ENCODE measurements at places on chromosomes 11 and 22.

GRCh38 chr11:78386215-78386941, 31.2 kb downstream of the GAB2 start:
- DNase-seq: no peak

DNA sequence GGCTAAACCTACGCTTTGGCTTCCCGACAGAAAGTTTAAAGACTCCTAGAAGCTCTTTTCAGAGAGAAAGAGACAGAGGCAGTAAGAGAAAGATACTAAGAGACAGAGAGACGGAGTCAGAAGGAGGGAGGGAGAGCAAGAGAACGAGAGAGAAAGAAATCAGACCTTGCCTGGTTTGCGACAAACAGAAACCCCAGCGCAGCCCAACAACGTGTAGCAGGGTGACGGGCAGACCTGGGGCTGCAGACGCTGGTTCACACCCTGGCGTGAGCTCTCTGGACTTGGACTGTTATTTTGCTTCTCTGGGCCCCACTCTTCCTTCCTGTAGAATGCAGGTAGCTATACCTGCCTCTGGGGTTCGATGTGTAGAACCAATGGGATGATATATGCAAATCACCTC, 244.4 kb upstream of the SYN3 start:
- no peak for DNase-seq

- no peak for DNase-seq
Measured at GRCh38 chr22:45164270-45165088, 754 bp downstream of the NUP50 start.

GRCh38 chr22:44491269-44492035, 6.6 kb downstream of the RTL6 start:
- DNase-seq: no peak

- DNase-seq: peak; percentile 59
Measured at GRCh38 chr11:61899146-61899841, 7.9 kb upstream of the FADS3 start.

DNA sequence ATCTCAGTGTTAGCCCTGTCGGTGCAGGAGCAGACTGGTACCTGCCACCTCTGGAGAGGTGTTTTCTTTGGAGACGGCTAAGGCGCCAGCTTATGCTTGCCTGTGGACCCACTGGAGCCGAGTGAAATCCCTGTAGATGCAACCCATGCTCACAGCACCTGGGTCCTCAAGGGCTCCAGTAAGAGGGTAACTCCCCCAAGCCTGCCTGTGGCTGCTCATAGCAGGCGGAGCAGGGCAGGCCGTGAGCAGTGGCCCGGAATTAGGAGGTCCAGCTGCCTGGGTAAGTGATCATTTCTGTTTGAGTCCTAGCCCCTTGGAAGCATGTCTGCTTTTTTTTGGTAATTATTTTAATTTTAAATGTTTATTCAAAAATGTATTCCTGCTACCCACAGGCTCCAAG, 43.8 kb downstream of the NAT10 start:
- no peak for DNase-seq

- DNase-seq: peak; percentile 69
Measured at GRCh38 chr22:18024276-18024939, at the start of gene MICAL3. Gene MICAL3, minus strand, starts transcription at chr22:18024561. Its CDS starts 117,749 bp downstream, at chr22:17906812.

DNA sequence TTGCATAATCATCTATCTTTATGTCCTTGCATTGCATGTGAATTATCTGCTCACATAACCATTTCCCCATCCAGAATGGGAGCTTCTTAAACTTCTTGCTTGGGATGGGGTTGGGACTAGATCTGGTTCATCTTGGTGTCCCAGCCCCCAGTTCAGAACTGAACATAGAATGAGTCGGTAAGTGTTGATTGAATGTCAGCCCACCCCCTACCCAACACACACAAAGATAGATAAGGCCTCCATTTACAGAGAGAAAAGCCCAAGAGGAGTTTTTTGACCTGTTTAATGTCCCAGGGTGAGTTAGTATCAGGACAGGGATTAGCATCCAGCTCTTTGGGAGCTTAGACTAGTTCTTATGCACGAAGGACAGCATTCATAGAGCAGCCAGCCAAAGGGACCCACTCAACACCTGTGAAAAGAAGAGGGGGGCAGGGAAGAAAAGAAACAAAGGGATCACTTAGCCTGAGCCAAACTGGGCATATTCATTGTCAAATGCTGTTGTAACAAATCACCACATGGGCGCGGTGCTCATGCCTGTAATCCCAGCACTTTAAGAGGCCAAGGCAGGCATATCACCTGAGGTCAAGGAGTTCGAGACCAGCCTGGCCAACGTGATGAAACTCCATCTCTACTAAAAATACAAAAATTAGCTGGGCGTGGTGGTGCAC, 57.4 kb downstream of the CHRDL2 start:
- DNase-seq: no peak

- DNase-seq: no peak
Measured at GRCh38 chr22:37782340-37783168, 25.2 kb upstream of the GCAT start.

DNA sequence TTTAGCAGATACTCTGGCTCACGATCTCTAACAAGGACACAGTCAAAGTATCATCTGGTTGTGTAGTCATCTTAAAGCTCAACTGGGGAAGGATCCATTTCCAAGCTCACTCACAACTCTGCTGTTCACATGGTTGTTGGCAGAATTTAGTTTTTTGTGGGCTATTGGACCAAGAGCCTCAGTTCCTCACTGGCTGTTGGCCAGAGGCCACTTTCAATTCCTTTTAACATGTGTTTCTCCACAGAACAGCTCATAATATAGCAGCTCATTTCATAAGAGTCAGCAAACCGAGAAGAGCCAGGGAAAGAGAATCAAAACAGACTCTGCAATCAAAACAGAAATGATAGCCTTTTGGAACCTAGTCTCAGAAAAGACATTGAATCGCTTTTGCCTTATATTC, 22.6 kb downstream of the IZUMO1R start:
- no peak for DNase-seq

DNA sequence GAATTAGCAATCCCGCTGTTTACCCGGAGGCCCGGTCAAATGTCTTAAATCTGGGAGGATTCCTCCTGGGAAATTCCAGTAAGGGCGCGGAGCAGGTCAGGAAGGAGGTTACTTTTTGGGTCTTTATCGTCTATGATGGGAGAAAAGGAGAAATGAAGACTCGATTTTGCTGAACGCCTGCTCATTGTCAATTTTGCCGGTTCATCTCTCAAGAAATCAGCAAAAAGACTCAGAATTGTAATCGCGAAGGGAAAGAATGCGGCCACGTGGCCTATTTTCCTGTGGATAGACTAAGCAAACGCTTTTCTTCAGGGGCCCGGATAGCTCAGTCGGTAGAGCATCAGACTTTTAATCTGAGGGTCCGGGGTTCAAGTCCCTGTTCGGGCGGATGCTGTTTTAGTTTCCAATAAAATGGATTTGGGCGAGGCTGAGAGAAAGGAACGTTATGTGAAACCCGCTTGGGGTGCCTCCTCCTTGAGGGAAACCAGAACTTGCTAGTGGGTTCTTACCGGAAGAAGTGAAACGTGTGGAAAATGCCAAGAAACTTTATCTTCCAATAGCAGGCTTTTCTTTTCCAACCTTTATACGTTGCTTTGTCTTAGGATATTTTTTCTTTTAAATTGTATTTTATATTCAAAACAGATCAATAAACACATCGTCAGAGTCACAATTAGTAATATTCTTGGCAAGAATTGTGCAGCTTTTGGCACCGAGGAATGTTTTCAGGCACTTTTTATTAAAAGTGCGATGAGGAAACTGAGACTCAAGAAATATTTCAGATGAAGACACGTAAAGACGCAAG, 45.0 kb downstream of the OR4D9 start:
- peak; percentile 90 for DNase-seq

- no peak for DNase-seq
Measured at GRCh38 chr11:112983887-112984286, 22.7 kb downstream of the NCAM1 start.

DNA sequence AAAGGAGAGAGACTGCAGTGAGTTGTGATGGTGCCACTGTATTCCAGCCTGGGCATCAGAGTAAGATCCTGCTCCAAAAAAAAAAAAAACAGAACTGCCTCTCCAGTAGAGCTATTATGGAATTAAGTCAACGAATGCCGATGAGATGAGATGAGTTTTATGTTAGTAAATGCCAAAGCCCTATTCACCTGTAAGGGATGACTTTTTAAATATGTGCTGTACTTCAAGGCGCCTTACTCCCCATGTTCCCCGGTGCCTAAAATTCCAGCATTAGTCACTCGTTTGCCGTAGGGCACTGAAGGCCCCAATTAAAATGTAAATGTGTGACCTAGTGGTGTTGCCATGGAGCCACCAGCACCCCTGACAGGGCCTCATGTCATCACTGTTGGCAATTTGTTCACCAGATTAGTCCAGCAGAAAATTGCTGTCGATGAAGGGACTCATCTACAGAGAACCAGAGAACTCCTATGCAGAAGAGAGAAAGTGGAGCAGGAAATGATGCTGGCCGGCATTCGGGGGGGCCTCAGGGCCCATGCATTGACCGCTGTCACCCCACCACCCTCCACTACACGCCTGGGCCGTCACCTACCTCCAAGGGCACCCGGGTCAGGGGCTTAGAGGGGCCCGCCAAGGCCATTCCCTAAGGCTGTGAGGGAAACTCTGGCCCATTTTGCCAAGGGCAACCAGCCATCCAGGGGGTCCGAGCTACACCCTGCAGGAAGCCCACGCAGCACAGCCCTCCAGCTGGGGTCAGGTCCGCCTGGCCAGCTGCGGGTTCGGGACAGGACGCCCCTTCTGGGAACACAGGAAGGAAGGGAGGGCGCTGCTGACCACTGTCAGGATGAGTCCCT, 17.8 kb downstream of the LIF start:
- DNase-seq: peak; percentile 62

DNA sequence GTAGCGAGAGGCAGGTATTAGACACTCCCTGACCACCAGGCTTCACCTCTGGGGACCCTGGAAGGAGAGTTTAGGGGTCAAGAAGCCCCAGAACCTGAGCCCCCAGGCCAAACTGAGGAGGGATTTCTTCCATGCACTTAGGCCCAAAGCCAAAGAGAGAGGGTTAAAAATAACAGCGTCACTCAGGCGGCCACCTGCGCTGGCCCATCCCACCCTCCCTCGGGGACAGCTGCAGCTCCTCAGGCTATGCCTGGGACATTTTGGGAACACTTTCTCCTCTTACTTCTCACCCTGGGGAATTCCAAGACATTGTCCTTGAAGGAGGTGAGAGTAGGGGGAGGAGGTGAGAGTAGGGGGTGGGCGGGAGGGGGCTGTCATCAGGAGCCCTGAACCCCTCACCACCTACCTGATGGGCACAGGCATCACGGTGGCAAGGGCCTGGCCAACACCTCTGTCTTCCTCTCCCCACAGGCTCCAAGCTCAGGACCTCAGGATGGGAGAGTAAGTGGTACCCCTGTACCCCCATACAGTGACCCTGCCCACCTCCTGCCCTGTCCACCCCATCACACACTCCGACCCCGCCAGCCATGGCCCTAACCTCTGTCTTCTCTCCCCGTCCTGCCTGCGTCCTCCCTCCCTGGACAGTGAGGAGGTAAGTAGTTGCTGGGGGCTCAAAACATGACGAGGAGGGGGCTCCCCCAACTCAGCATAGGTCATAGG, 583 bp downstream of the TNNI2 start:
- no peak for DNase-seq

GRCh38 chr11:65329944-65330403, 3.7 kb upstream of the DPF2 start:
- DNase-seq: peak; percentile 84

DNA sequence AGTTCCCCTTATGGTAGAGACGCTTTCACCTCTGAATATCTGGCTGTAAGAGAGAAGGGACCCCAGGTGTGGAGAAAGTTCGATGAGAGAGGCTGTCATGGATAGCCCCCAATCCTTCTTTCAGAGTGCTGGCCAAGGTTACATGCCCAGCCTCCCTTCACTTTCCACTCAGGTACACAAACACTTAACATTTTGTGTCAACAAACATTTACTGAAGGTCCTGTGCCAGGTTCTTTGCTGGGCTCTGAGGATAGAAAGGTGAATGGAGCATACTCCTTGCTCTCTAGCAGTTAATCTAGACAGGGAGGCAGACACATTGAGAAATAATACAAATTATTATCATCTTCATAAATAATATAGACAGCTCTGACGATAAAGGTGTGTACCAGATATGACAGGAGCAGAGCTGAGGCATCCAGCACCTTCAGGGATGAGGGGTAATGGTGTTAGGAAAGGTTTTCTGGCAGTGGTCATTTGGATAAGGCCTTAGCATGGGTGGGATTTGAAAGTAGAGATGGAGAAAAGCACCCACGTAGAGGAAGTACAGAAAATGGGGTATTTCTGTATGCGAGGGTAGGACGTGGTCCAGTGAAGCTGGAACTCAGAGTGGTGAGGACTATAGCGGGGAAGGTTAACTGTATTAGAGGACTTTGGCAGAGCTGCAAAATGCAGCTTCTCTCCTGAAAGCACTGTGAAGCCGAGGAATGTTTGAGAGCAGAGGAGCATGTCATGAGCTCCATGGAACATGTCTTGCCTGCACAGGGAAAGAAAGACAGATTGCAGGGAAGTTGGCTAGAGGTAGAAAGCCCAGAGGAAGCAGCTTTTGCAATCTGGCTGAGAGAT, 19.6 kb downstream of the PPFIBP2 start:
- no peak for DNase-seq

DNA sequence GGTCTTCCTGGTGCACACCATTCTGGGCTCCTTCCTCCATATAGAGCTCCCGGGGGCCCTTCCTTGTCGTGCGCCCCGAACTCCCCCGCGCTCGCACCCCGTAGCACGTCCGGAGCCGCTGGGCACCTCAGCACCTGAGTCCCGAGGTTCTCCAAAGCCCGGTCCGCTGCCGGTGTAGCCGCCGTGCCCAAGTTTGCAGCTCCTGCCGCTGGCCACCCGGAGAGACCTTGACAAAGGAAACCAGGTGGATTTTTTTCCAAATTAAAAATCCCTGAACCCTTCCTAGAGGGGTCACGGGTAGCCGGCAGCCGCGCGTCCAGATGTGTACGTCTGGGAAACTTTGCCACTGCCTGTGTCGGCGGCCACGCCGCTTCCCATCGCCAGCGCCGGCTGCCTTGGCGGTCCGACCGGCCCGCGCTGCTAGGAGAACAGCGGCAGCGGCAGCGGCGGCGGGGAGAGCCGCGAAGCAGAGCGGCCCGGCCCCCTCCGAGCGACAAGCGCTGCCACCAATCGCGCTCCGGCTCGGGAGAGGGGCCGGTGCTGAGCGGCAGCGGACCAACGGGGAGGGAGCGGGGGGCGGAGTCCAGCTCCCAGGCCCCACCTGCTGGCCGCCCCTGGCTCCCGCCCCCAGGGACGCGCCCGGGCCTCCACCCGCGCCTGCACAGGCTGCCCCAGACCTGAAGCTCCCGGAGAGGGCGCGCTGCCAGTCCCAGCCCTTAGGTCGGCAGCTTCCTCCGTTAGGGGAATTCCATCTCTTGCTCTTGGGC, at the start of gene GALNT18:
Gene GALNT18 (minus strand): TSS at position 433 of the 767 bp plus-strand sequence.
- DNase-seq: peak; percentile 93

Measured in fibroblast of skin of back (primary cell).